Stimulated activated CD4-positive, alpha-beta T cell treated with anti-CD3 and anti-CD28 coated beads, Interleukin-15, amount 100 ng/mL, for 48 hours (primary cell): ENCODE measurements at places on chromosomes 11 and 22.

DNA sequence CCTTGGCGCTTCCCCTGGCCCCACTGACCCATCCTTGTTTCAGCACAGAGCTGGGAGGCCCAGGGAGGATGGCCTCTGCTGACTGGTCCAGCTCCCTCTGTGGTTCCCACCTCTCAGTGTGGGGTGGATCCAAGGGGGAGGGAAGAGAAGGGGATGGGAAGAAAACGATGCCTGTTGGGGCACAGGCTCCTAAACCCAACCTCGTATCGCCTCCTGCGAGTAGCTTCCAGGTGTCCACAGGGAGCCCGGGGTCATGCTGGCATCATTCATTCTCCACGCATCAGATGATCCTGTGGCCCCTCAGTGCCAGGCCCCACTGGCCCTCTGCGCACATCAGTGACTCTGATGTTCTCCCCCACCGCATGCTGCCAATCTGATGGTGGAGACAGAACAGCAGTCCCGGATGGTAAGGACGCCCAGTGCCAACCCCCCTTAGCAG lies 5.1 kb downstream of the MYEOV start:
- DNase-seq = no peak

DNA sequence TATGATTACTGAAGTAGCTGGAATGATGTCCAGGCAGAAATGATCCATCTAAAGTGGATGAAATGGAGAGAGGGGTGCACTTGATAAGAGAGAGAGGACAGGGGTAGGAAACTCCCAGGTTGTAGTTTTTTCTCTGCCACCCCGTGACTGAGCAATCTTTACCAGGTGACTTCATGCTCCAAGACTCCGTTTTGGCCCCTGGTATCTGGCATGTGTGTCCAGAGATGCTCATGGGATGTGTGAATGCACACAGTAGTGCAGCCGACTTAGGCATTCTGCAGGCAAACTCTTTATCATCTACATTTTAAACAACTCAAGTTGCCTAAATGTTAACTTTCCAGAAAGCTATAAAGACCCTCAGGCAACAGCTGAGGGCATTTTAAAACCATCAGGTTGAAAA lies 189.3 kb upstream of the SEZ6L start:
- DNase-seq = no peak

DNA sequence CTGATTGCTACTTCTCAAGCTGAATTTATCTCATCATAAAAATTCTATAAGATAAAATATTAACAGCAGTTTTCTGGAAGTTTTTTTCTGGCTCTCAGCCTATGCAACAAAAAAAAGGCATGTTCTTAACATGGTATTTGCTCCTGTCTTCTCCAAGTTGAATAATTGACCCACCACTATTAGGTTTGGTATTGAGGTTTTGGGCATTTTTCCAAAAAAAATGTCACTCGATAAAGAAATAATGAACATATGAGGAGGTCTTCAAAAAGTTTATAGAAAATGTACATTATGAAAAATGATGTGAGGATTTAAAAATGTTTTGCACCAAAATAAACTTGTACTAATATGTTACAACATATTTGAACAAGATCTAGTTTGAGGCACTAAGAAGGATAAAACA lies 808.6 kb upstream of the RAG2 start:
- no peak for DNase-seq

DNA sequence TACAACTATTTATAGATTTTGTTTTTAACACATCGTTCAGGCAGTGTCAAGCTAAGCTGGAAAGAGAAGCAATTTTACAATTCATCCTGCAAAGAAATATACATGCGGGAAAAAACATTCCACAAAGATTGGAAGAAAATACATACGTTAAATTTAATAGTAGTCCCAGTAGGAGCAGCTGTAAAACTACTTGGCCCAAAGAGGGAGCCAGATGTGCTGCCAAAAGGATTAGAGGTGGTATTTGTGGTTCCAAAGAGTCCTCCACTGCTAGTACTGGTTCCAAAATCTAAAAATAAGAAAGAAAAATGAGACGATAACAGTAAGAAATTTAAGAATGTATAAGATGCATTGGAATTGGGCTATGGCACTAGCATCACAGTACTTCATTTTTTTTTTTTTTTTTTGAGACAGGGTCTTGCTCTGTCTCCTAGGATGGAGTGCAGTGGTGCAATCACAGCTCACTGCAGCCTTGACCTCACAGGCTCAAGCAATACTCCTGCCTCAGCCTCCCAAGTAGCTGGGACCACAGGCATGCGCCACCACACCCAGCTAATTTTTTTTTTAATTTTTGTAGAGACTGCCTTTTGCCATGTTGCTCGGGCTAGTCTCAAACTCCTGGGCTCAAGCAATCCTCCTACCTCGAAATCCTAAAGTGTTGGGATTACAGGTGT lies 21.5 kb downstream of the NUP98 start:
- no peak for DNase-seq

DNA sequence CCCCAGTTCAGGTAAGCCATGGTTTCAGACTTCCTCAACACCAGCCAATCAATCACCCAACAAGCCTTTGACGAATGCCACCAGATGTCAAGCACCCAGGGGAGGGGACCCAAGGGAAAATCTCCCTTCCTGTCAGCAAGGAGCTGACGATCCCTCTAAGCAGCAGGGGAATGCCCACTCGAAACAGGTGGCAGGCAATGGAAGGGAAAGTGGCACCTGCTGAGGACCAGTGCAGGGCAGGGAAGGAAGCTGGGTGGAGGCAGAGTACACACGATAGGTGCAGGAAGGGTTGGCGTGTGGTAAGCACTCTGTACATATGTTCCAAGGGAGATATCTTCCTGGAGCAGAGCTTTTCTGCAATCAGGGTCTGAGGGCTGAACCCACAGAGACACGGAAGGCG lies 11.7 kb upstream of the CREB3L1 start:
- no peak for DNase-seq

DNA sequence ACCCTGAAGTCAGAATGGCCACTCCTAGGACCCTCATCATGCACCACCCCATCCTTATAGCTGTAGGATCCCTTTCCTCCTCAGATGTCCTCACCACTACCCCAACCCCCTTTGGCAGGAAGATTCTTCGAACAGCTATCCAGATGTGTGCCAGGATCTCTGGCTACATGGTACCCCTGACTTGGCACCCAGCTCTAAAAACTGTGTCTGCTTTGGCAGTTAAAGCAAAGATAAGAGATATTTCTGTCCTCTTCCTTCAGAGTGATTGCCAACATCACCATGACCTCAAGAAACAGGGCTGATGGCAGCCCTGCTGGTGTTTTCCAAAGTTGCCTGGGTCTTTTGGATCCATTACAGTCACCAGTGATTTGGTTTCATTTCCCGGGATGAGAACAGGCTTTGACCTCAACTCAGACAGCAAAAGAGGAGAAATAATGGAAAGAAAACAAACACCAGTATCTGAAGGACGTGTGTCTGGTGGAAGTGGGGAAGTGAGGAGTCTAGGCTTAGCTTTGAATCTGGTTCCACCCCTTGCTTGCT lies 4.3 kb upstream of the NRIP3 start:
- DNase-seq = no peak

GRCh38 chr11:2790568-2790921 lies 90.8 kb upstream of the KCNQ1OT1 start:
- no peak for DNase-seq

DNA sequence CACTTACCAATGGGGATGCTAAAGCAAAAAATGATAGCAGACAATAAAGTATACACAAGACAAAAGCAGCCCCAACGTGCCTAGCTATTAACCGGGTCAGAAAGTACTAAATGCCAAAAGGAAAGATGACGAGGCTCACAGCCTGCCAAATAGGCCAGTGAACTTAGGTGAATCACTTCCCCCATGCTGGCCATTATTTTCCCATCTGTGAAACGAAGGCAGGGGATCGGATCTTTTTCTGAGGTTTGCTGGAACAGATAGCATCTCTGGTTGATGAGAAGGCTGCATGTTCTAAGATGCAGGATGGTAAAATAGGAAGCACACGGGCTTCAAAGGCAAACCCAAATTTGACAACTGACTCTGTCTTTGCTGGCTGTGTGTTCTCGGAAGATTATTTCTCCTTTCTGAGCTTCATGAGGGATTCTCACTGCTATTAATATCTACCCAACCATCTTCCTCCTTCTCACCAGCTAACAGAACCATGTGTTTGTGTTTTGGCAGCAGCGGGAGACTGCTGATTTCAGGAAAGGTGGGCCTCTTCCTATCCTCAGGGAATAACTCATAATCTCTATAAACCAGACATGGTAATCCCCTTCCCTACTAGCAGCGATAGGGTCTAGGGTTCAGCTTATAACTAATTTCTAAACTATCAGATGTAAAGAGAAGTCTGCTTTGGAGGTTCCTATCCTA lies 390.7 kb downstream of the LARGE1 start:
- DNase-seq = no peak

- no peak for DNase-seq
Measured at GRCh38 chr22:38017272-38017920, 33.0 kb upstream of the SOX10 start.

DNA sequence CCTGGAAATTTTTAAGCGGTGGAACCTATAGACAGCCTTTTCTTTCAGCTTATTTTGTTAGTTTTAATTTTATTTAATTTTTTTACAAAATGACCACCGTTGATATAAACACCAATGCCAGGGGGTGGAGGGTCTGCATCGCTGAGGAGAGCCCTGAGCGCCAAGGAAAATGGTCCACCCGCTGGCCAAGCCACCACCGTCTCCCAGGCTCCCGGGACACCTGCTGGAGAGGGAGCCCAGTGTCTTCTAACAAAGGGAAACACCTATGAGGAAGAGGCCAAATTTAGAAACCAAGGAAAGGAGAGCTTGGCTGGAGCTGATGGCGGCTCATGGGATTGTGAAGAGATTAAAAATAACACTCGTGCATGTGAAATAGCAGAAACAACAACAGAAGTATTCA lies 288 bp upstream of the KRTAP5-8 start:
- no peak for DNase-seq

- no peak for DNase-seq
Measured at GRCh38 chr11:121659811-121660210, 207.0 kb upstream of the SORL1-AS1 start.
